ENCODE measurements at places on chromosomes 2 and 18. TPM values are rescaled to one million over a fixed set of nuclear protein-coding genes. Genes with fewer than 3 reads are reported as not detected.

ADAM23 gene
- polyA plus RNA-seq: 26.9 TPM

GRCh38 chr2:156563994-156564753 is 128.0 kb downstream of the GPD2 start:
- no peak for DNase-seq
- H3K27ac ChIP-seq: no peak overlapping the region
- H3K36me3 ChIP-seq: no peaks in the 10 kb centered on the region
- no peaks in the 10 kb centered on the region for H3K4me1 ChIP-seq
- no peak overlapping the region for H3K4me3 ChIP-seq
- no peaks in the 10 kb centered on the region for H3K27me3 ChIP-seq

- H3K27me3 ChIP-seq: no peaks in the 10 kb centered on the region
- H3K4me3 ChIP-seq: no peak overlapping the region
- H3K36me3 ChIP-seq: no peaks in the 10 kb centered on the region
- H3K27ac ChIP-seq: no peak overlapping the region
- DNase-seq: no peak
Measured at GRCh38 chr2:60843006-60843405, 38.4 kb upstream of the REL start.

GRCh38 chr2:28835781-28836180 is 25.1 kb downstream of the SPDYA start:
- H3K27ac ChIP-seq: no peak overlapping the region
- no peaks in the 10 kb centered on the region for H3K36me3 ChIP-seq
- H3K4me3 ChIP-seq: no peak overlapping the region
- no peak for DNase-seq
- no peaks in the 10 kb centered on the region for H3K4me1 ChIP-seq
- no peaks in the 10 kb centered on the region for H3K27me3 ChIP-seq

DNA sequence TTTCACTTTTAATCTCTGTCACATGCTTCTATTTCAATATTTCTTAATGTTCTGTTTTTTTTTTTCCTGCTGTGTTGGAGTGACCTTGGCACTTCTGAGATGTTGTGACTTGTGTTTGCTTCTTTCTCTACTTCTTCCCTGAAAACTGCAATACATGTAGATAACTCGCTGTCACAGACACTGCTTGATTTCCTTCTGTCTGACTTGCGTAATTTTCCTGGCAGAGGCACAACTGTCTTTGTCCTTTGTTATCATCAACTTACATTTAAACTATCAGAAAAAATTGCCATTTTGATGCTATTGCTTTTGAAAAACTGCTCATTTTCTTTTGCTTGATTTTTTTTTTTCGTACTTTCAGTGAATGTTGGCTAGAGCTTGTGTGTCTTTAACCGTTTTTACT is 69.0 kb downstream of the BABAM2 start:
- H3K4me3 ChIP-seq: no peak overlapping the region
- H3K27ac ChIP-seq: no peak overlapping the region
- H3K36me3 ChIP-seq: no peaks in the 10 kb centered on the region
- no peak for DNase-seq

GRCh38 chr2:235900631-235901030 is 267.6 kb downstream of the GBX2 start:
- H3K4me3 ChIP-seq: no peak overlapping the region
- peaks cover 7% of the 10 kb centered on the region for H3K27me3 ChIP-seq
- DNase-seq: no peak
- no peaks in the 10 kb centered on the region for H3K4me1 ChIP-seq
- H3K36me3 ChIP-seq: no peaks in the 10 kb centered on the region

- H3K36me3 ChIP-seq: no peaks in the 10 kb centered on the region
- no peaks in the 10 kb centered on the region for H3K4me1 ChIP-seq
- no peak overlapping the region for H3K4me3 ChIP-seq
- H3K27ac ChIP-seq: no peak overlapping the region
Measured at GRCh38 chr2:125272651-125273050, 1247.6 kb downstream of the CNTNAP5 start.

DNA sequence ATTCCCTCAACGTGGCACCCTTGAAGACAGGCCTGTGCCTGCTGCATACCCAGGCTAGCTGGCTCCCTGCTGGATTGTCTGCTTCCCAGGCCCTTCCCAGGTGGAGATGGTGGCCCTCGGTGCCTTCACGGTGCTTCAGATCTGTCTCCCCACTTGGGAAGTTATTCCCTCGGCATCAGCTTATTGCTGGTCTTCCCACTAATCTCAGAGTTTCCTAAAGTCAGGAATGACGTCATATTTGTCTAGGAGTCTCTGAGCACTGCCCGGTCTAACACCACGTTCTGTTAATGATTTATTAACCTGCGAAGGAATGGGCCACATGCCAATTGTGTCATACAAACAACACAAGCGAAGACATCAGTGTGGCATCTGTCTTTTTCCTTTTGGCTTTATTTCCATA is 269.8 kb upstream of the ID2 start:
- no peaks in the 10 kb centered on the region for H3K36me3 ChIP-seq
- peaks cover 2% of the 10 kb centered on the region for H3K27me3 ChIP-seq
- DNase-seq: no peak
- peaks cover 2% of the 10 kb centered on the region for H3K4me1 ChIP-seq

DNA sequence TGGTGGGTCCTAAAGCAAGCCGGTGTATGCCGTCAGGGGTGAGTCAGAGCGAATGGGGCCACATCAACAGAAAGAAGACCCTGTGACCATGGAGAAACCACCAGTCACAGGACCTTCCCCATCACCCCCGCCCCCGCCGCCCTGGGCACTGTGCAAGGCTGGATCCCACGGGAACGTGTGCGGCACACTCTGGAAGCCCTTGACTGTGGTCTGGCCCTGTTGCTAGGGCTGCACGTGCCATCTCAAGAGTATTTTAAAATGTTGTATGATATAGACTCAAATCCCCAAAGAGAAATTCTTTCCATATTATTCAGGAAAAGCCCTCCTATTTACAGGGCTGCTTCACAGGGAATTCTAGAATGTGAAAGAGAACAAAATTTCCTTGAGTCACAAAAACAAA is 174.8 kb downstream of the BCL2 start:
- no peak for DNase-seq
- no peak overlapping the region for H3K4me3 ChIP-seq
- no peaks in the 10 kb centered on the region for H3K27me3 ChIP-seq
- no peaks in the 10 kb centered on the region for H3K36me3 ChIP-seq

DNA sequence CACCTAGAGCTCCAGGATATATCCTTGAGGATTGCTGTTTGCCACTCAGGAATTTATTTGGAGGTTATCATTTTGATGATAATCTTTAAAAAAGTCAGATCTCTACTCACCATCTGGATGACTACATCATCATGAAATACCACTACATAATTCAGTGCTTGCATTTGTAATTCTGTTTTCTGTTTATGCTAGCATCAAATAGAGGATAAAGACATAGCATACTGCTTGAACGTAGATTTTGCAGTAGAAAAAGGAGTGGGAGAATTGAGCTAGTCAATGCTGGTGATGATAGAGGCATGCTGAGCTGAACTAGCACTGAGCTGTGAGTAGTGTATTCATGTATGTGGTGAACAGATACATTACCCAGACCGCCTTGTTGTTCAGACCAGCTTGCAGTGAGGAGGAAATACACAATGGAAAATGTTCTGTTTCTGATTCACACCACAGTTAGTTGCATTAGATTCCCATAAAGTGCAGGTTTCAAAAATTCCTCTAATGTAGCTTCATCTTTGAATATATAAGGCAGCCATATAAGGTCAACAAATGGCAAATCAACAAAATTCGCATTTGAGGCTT is 68.8 kb upstream of the CDC42EP3 start:
- no peak for DNase-seq
- H3K27ac ChIP-seq: no peak overlapping the region
- no peaks in the 10 kb centered on the region for H3K4me1 ChIP-seq
- H3K27me3 ChIP-seq: no peaks in the 10 kb centered on the region
- no peaks in the 10 kb centered on the region for H3K36me3 ChIP-seq
- no peak overlapping the region for H3K4me3 ChIP-seq

Data from thymus (tissue), 14 donors.